Effector memory CD4-positive, alpha-beta T cell (primary cell): ENCODE measurements at places on chromosomes 3 and 15.

GRCh38 chr15:35271371-35272043 is 186.4 kb upstream of the NANOGP8 start:
- DNase-seq = no peak

DNA sequence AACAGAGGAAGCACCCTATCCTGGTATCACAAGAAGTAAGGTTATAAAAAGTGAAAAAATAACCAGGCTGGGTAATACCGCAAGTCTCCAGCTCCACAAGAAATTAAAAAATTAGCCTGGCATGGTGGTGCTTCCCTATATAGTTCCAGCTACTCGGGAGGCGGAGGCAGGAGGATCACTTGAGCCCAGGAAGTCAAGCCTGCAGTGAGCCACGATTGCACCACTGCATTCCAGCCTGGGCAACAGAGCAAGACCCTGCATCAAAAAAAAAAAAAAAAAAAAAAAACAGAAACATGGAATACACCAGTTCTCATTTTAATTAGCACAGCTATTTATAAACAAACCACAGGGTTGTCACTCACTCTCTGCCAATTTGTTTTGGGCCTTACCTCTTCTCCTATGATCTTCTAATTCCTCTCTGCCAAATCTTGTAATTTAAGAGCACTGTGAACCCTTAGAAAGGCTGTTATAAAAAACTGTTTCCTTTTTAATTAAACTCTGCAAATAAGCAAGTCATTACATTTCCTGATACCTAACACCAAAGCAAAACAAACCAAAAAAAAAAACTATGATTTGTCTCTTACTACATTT is 22.6 kb downstream of the DCUN1D1 start:
- no peak for DNase-seq

GRCh38 chr3:13057282-13058040 is 15.8 kb downstream of the IQSEC1 start:
- no peak for DNase-seq

DNA sequence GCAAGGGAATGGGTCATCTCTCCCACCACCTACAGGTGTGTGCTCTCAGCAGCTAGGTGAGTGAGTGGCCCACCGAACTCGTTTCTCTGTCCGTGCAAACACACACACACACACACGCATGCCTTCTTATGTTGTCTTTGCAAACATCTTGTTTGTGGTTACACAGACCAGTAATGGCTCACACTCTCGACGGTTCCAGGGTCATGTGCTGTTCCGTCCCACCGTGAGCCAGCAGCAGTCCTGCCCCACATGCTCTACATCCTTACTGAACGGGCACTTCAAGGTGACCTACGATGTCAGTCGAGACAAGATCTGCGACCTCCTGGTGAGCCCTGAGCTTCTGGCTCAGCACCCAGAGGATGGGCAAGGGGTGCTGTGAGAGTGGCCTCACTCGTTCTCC is 4.3 kb downstream of the ITIH1 start:
- DNase-seq = no peak

- DNase-seq = no peak
Measured at GRCh38 chr3:60657972-60658371, 593.3 kb downstream of the FHIT start.

DNA sequence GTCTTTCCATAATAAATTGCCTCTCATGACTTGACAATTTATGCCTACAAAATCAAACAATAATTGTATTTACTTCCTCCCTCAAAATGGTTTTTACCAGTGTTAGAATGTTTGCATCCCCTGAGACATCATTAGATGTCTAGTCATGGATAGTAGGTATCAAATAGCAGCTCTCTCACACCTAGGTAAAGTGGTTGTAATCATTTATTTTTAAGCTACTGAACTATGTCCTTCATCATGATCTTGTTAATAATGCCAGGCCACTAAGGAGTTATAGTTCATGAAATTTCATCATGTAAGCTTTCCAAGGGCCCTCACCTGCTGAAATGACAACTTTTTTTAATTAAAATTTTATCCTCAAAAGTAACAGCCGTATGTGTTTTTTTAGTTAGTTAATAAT is 134.1 kb downstream of the ARPP21 start:
- DNase-seq = no peak

DNA sequence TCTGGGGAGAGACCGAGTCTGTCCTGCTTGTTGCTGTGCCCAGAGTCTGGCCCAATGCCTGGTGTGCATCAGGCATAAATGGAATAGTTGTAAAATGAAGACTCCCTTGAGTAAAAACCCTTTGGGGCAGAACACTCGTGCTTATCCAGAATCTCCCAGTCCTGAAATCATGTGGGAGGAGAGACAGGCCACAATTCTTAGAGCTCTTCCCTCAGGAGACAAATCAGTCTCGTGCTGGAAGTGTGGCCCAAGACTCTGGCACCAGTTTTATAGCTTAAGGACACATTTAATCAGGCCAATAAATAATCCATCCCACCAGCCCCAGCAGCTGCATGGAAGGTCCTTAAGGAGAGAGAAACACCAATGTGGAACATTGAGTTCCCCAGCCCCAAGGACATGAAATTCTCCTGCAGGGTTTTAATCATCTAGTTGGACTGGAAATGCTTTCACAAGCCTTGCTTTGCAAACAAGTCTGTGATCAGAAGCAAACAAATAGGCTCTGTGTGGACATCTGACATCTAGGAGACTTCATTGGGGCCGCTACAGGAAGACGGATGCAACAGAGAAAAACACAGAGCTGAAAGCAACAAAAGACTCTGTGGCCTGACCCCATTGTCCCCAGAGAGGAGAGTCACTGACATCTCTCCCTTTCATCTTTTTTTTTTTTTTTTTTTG is 70.4 kb downstream of the LSM3 start:
- DNase-seq = no peak

GRCh38 chr3:123660900-123661299 is 76.0 kb upstream of the HACD2 start:
- no peak for DNase-seq

DNA sequence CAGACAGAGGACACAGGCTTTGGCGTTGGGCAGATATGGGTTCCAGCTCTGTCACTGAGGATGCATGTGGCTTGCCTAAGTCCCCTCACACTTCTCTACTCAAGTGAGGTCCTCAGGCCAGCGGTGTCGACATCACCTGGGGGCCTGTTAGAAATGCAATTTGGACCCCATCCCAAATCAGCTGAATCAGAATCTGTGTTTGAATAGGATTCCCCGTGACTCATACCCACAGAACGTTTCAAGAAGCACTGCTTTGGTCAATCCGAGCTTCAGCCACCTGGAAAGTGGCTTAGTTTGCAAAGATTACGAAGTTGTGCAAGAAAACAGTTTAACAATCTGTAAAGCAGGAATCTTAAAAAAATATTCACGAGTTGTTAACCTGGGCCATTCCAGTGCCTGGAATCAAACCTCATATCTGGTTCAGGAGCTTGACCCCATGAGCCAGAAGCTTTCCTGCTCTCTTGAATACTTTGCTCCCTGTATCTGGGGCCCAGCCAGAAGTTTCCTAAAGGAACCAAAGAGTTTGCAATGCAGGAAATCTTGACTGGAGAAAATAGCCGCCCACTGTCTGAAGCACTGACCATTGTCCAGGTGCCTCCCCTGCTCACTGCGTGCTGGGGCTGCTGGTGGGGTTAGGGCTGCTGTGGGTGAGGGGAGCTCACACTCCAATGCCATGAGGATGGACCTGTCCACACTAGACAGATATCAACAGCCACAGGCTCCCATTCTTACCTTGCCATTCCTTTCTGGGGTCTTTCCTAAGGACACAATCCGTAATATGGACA is 208.5 kb upstream of the LINGO1 start:
- no peak for DNase-seq

- no peak for DNase-seq
Measured at GRCh38 chr3:38608961-38609360, 40.5 kb downstream of the SCN5A start.

DNA sequence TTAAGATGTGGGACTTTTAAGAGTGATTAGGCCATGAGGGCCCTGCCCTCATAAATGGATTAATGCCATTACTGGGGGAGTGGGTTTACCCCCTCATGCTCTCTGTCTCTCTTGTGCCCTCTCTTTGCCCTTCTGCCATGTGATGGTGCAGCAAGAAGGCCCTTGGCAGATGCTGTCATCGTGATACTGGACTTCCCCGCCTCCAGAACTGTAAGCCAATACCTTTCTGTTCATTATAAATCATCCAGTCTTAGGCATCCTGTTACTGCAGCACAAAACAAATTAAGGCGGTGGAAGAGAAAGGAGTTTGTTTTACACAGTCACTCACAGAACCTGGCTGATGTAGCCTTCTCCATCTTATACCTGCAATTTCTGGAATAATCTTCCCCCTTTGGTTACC is 360.3 kb upstream of the TBL1XR1 start:
- no peak for DNase-seq

DNA sequence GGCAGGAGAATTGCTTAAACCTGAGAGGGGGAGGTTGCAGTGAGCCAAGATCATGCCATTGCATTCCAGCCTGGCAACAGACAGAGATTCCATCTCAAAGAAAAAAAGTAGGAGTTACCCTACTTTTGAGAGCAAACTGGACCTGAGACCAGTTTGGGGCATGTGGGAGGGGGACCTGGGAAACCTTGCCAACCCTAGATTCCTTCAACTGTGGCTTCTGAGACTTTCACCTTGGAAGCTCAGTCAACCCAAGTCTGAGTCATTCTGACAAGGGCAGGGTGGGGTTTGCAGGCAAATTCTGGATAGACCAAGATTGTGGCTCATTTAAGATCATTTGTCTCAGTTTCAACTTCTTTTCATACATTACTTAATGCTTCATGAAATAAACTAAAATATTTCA is 23.8 kb upstream of the SIAH2 start:
- no peak for DNase-seq

GRCh38 chr3:141427764-141428163 is 59.1 kb upstream of the RASA2 start:
- no peak for DNase-seq

DNA sequence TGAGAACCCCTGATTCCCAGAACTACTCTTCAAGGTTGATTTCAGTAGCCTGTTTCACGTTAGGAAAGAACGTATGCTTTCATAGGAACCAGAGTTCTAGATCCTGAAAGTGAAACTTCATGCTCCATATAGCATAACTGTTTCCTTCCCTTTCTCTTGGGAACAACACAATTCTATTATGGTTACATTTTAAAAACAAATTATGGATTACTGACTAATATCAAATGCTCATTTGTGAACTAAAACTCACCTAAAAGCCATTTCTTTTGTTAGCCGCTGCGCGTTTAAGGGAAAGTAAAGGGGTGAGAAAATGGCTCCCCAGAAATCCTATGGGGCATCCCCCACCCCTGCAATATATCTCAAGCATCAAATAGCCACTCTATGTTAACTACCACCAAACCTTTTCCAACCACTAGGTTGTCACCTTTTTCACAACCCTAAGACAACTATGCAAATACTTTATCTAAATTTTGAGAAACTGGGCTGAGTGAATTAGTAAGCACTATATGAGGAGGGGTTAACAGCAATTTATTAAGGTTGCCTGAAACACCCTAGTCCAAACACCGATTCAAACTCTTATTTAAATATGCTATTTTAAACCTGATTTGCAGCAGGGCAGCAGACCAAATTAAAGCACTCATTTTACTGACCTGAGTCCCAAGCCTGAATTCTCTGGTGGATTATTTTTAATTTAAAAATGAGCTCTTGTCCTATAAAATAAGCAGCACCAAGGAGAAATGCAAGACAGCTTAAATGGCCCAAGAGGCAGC is 2.4 kb downstream of the SIAH2 start:
- DNase-seq = no peak

DNA sequence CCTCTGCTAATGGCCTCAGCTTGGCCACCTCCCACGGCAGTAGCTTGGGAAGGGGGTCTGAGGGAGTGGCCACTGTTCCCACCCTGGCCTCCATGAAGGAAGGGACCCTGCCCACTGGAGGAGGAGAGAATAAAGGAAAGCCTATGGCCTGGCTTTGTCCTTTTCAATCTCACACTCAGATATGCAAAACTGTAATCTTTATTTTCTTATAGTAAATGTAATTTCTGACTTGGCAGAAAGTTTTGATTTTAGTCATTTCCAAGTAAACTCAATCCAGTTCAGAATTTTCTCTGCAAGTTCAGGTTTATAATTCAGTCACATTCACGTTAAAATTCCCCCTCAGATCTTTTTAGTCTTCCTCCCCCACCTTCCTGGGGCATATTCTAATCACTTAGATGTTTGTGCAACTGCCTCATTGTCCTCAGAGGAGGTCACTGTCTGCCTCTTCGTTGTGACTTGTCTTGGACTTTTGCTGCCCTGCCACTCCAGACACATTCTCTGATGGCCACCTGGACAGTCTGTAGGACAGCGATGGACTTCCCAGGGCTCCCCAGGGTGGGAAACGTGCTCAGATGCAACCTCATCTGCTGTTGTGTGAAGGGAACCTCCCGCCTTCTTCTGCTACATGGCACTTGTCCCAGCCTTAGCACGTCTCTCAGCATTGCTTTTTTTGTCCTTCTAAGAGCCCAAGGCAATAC is 222.8 kb upstream of the TBL1XR1 start:
- no peak for DNase-seq

DNA sequence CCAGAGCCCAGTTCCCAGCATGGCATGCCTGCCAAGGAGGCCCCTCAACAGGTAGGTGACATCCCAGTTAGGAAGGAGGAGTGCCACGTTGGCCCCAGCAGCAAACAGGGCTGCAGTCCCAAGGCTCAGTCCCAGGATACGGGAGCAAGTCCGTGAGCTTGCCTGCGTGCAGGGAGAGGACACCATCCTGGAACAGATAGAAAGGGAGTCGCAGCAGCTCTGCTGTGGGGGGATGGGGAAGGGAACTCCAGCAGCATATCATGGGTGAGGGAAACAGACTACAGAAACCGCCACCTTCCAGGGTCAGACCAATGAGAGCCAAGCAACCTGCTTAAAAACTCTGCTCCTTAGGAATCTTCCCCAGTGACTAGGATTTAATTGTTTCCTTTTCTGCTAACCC is 9.4 kb upstream of the DYNLT2B start:
- no peak for DNase-seq

DNA sequence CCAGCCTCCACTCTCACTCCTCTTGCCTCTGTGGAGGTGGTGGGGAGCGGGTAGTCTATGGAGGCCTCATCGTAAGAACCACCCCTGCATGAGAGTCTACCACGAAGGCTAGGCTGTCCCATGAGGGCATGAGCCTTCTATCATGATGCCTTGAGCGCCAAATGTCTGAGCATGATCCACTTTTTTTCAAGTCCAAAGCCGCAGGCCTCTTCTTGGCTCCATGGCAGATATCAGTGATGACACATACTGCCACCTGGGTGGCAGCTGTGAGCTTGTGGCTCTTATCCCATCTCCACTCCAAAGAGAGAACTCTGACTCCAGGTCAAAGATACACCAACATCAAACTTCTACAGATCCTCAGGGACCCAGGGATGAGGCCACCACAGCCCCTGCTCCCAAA is 13.5 kb downstream of the POC1A start:
- DNase-seq = no peak

GRCh38 chr3:31391150-31391549 is 141.6 kb upstream of the STT3B start:
- DNase-seq = no peak
